Inflammatory macrophage (primary cell): ENCODE measurements at places on chromosomes 7 and 10.

GRCh38 chr7:131970602-131971001 is 414.2 kb upstream of the PODXL start:
- no peak for DNase-seq

DNA sequence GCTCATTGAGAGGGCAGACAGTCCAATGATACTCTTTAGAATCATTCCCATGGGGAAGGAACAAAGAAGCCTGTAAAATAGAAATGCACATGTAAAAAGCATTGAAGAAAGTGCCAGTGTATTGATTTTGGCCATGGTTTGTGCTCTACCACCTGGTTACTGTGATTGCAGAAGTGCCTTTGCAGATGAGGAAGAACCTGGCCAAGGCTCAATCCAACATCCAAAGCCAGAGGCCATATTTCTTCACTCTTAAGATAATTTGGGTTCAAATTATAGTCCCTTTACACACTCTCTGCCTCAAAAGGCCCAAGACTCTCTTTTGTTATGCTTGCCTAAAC is 122.1 kb downstream of the EGFR start:
- DNase-seq, result no peak

DNA sequence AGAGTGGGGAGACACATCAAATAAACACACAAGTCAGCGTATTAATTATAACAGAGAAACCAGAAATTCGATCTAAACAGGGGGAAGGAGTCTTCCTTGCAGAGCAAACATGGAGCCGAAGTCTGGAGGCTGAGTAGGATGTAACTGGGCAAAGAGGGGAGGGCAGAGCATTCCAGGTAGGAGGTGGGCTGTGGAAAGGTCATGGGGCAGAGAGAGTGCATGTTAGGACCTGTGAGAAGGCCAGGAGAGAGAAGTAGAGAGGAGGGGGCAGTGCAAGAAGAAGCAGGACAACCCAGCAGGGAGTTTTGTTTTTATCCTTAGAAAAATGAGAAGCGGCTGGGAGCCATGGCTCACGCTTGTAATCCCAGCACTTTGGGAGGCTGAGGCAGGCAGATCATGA is 130.8 kb upstream of the GPR26 start:
- DNase-seq, result no peak

- DNase-seq, result no peak
Observed at GRCh38 chr7:3757059-3757458, 456.0 kb downstream of the SDK1 start.

DNA sequence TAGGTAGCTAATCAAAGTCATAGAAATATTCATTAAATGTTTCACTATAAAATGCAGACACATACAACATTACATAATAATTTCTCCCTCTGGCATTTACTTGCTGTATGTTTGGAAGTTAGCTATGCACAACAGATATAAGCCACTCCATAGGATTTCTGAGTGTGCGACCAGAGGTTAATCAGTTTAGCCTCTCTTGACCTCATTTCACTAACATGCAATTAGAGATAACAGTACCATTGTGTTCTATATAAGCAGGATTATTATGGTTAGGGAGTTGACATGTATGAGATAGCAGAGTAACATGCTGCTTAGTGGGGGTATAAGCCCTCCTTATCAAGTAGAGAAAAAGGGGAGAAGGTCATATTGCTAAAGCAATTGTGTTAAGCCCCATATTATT is 26.4 kb downstream of the GLUD1 start:
- no peak for DNase-seq
